Activated CD8-positive, alpha-beta T cell treated with anti-CD3 and anti-CD28 coated beads, Interleukin-2, amount 10 ng/mL, durations not matched to agents 7 days and 5 days (primary cell): ENCODE measurements at places on chromosomes 2 and 18.

GRCh38 chr2:150228936-150229335, 258.5 kb downstream of the RND3 start:
- no peaks in the 10 kb centered on the region for H3K4me1 ChIP-seq
- no peak overlapping the region for H3K27ac ChIP-seq
- no peak overlapping the region for H3K4me3 ChIP-seq

GRCh38 chr2:182319556-182320505, 107.0 kb downstream of the PDE1A start:
- no peak for DNase-seq
- no peaks in the 10 kb centered on the region for H3K36me3 ChIP-seq
- H3K27me3 ChIP-seq = no peaks in the 10 kb centered on the region
- no peak overlapping the region for H3K27ac ChIP-seq
- H3K4me3 ChIP-seq = no peak overlapping the region

GRCh38 chr2:70922235-70923234, 13.2 kb upstream of the ATP6V1B1 start:
- H3K27ac ChIP-seq = no peak overlapping the region
- H3K4me1 ChIP-seq = no peaks in the 10 kb centered on the region
- H3K27me3 ChIP-seq = peaks cover 15% of the 10 kb centered on the region
- H3K4me3 ChIP-seq = no peak overlapping the region
- no peaks in the 10 kb centered on the region for H3K36me3 ChIP-seq

- no peaks in the 10 kb centered on the region for H3K27me3 ChIP-seq
- H3K4me3 ChIP-seq = no peak overlapping the region
- H3K27ac ChIP-seq = no peak overlapping the region
These were observed 4.6 kb upstream of the RNF181 start for GRCh38 chr2:85590950-85591349.

GRCh38 chr18:37391156-37391555, 174.4 kb downstream of the CELF4 start:
- peaks cover 18% of the 10 kb centered on the region for H3K27me3 ChIP-seq
- H3K27ac ChIP-seq = no peak overlapping the region
- no peaks in the 10 kb centered on the region for H3K4me1 ChIP-seq
- DNase-seq = no peak
- no peaks in the 10 kb centered on the region for H3K36me3 ChIP-seq

DNA sequence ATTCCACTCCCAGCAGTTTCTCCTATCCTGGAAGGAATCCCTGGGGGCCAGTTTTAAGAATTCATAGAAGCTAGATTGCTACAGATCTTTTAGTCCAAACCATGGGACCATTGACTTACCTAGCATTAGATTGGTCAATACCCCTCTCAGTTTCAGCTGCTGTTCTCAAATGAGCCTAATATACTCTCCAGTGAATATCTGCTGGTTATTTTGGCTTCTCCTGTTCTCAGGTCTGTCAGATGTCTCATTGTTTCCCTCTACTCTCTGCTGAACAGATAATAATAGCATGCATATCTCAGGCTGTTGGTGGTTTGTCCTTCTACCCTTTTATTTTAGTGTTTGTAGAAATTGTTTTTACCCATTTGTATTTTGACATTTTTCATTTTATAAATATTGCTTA, 99.5 kb downstream of the FHOD3 start:
- no peak for DNase-seq
- H3K27me3 ChIP-seq = no peaks in the 10 kb centered on the region
- H3K36me3 ChIP-seq = no peaks in the 10 kb centered on the region
- no peak overlapping the region for H3K27ac ChIP-seq

DNA sequence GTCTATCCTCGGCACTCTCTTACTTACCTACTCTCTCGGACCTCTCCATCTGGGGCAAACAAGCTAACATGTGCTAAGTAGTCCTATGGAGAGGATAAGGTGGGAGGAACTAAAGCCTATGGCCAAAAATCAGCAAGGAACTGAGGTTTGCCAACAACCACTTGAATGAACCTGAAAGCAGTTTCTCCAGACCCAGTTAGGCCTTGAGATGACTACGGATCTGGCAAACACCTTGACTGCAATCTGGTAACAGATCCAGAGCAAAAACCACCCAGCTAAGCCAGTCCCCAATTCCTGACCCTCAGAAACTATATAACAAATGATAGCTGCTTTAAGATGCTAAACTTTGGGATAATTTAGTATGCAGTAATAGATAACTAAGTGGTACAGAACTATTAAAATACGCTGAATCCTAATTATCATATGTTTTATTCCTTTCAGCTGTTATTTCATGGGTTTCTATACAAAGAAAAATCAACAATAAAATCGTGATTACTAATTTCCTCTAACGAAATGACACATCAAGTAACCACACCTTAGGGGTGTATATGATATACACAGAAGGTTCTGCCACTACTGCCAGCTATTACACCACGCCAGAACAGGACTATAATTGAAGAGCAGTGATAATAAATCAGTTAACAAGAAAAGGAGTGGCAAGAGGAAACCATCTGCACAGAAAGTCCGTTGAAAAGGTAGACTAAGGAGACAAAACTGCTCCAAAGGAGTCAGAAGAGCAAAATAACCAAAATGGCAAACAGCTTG, 3.2 kb downstream of the FARSB start:
- H3K36me3 ChIP-seq = peaks cover 20% of the 10 kb centered on the region
- H3K4me3 ChIP-seq = peak overlapping the region; percentile 94
- DNase-seq = no peak
- peaks cover 29% of the 10 kb centered on the region for H3K4me1 ChIP-seq
